Activated T-cell treated with anti-CD3 and anti-CD28 coated beads for 4 hours (primary cell): ENCODE measurements at places on chromosomes 16 and 17.

DNA sequence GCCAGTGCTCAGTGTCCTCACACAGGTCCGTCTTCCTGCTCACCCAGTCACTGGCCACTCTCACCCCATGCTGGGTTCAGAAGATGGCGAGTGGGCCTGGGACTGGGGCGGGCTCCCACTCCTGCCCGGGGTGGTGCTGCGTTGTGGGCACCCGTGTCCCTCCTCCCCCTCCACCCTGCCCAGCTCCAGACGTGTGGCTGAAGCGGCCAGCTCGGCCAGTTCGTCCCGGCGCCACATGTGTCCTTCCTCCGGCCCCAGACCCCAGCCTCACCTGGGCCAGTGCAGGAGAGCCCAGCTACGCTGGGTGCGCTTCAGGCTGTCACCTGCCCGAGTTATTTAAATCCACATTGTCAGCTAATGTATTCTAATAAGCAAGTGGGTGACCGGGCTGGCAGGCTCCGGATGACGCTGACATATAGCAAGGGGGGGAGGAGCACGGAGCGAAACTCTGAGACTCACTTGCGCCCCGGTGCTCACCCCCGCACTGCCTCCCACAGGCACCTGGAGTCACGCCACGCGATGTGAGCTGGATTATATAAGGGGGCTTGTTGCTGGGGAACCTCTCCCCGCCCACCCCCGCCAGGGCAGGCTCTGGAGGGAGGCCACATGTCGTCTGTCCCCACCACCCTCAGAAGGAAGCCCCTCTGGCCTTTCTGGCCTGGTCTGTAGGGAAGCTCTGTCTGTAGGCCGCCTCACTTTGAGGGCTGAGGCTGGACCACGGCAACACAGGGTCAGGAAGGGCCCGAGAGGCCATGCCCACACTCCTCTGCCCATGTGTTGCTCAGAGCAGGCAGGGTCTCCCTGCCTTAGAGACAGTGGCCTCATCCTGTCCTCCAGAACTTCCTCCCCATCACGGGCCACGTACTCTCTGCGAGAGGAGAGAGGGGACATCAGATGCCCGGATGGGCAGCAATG is 7.1 kb upstream of the BAIAP2 start:
- peak; percentile 37 for DNase-seq

GRCh38 chr16:85947230-85948137 is 48.5 kb downstream of the IRF8 start:
- DNase-seq = peak; percentile 29

GRCh38 chr17:60129164-60129563 is 20.6 kb upstream of the CA4 start:
- DNase-seq = no peak

DNA sequence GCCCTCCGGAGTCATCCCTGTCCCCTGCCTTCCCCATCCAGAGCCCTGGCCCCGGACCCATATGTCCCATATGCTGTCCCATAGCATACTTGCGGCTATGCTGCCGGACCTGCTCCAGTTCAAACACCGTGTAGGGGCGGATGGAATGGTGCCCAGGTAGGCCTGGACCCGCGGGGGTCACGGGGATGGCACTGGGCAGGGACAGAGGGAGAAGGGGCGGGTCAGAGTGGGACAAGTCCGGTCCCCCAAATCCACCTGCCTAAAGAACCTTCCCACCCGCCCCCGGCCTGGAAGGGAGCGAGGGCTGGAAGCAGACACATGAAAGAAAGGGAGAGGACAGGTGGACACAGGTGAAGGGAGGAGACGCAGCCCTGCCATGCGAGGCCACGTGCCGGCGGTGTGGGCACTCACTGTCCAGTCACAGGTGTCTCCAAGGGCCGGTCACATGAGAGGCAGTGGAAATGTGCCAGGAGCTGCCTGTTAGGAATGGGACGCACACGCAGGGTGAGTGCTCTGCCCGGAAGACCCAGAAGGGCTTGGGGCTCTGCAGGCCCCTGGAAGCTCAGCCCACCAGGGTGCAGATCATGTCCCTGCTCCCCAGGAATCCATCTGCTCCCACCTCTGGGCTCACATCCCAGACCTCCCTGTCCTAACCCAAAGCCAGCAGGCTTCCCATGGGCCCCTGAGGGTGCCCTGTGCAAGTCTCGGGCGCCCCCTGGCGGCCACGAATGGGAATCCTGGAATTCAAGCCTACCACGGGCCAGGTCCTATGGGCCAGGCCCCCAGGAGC is 14.0 kb downstream of the UBALD2 start:
- DNase-seq = peak; percentile 86

- DNase-seq = no peak
Observed at GRCh38 chr17:49995055-49995738, at the start of gene DLX3. Gene DLX3 (minus strand): TSS chr17:49995224. CDS start chr17:49994998, 226 bp downstream.

GRCh38 chr17:41894791-41895331 is 23.9 kb downstream of the ACLY start:
- DNase-seq = no peak

DNA sequence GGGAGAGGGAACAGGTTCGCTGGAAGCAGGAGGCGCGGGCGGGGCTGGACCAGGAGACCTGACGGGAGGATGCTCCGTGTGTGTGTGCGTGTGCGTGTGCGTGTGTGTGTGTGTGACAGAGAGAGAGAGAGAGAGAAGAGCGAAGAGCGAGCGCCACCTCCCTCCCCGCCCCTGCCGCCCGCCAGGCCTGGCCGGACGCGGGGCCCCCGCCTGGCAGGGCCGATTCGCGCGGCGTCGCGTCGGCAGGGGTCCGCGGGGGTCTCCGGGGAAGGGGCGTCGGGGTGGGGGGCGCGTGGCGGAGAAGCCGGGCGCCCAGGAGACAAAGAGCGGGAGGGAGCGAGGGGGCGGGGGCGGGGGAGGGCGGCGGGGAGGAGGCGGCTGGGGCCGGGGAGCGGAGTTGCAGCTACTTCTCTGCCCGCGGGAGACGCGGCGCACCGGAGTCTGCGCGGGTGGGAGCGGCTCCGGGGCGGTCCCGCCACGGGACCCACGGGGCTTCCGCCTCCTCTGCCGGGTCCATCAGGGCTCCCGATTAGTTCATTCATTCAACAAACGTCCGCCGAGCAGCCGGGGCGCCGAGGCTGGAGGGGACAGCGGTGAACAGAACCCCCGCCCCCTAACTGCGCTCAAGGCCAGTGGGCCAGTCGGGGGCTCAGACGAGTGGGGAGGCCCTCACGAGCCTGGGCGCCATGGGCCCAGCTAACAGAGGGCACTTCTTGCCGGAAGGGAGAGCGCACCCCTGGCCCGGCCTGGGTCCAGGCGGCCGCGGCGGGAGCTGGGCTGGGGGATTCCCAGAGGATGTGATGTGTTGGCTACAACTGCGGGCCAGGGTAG is at the start of gene SAMD14:
Gene SAMD14 (minus strand): TSS at position 433 of the 831 bp plus-strand sequence. CDS start 5,201 bp downstream, outside the sequence.
- DNase-seq = no peak

- DNase-seq = no peak
Observed at GRCh38 chr17:61219460-61219859, 180.2 kb upstream of the TBX2 start.

- no peak for DNase-seq
Observed at GRCh38 chr17:9195411-9195810, 174.1 kb downstream of the NTN1 start.

GRCh38 chr17:80265205-80266068 is 4.8 kb downstream of the RNF213 start:
- DNase-seq = no peak

DNA sequence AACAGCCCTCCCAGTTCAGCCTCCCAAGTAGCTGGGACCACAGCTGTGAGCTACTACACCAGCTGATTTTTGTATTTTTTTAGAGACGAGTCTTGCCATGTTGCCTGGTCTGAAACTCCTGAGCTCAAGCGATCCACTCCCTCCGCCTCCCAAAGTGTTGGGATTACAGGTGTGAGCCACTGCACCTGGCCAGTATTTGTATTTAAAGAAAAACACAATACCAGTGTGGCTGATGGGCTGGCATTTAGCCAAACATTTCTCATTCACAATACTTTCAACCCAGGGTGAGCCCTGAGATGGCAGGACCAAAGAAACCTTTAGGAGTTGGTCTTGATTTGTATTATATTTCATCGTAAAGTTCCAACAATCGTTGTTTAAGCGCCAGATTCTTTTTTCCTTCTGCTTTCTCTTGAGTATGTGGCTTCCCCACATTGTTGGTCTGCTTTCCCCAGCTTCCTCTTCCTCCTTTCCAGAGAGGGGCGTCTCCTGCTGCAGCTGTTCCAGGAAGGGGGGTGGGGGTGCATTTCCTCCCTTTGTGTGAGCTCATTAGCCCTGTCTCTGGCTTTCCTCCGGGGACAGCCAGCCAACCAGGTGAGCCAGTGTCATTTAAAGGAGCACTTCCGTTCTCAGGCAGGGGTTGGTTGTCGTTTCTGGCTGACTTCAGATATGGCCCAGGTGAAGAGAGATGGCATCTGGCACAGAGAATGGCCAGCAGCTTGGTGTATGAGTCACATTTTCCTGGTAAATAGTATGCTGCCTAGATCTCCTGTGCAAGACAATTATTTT is 79.9 kb downstream of the GPRC5B start:
- DNase-seq = peak; percentile 1

- no peak for DNase-seq
Observed at GRCh38 chr16:1141191-1141590, 11.7 kb upstream of the CACNA1H start.

GRCh38 chr17:81576621-81577277 is 24.6 kb upstream of the FAAP100 start:
- DNase-seq = no peak

GRCh38 chr16:4820652-4821051 is 18.2 kb upstream of the ROGDI start:
- no peak for DNase-seq

- no peak for DNase-seq
Observed at GRCh38 chr17:44191941-44192496, 5.2 kb downstream of the TMUB2 start.

GRCh38 chr17:51298508-51299371 is 38.4 kb downstream of the UTP18 start:
- DNase-seq = no peak

GRCh38 chr17:81246679-81247338 is 7.7 kb downstream of the NDUFAF8 start:
- DNase-seq = no peak

DNA sequence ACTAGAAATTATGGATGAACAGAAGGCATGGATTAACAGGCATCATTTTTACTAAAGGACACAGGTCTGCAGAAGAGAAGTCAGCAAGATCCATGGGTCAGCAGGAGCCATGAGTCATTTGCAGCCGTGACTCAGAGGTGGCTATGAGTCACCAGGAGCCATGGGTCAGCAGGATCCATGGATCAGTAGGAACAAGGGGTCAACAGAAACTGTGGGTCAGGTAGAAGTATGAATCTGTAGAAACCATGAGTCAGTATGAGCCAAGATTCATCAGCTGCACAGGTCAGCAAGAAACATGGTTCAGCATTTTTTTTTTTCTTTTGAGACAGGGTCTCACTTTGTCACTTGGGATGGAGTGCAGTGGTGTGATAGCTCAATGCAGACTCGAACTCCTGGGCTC is 58.2 kb upstream of the HS3ST4 start:
- no peak for DNase-seq

DNA sequence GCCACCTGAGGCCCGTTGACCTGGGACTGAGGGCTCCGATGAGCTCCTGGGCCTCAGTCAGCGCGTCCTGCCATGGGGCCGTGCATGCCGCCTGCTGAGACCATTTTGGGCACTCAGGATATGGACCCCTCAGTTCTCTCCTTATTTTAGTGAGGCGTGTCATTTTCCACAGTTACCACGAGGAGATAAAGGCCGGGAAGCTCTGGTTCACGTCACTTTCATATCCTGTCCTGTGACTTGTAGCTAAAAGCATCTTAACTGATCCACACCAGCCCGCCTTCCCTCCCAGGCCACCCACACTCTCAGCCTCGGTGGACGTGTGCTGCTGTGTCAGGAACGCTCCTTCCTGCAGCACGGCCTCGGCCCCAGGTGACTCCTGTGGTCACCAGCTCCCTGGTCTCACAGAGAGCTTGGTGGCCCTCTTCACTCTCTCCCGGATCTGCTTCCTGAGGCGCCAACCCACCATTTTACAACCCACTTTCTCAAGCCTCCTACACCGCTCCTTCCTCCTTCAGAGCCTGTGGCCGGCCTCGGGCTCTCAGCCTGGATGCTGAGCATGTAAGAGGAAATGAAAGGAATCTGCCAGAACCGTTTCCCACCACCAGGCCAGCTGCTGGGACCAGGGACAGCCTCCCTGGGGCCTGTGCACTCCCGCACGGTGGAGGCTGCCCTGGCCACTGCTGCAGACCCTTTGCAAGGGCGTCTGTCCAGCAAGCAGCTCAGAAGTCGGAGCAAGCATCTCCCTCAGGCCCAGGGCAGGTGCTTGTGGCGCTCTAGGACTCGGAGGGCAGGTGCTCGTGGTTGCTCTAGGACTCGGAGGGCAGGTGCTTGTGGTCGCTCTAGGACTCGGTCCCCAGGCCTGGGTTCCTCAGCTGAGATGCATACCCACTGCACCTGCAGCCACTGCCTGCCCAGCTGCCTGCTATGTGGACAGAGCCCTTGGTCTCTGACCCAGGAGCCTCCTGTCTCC is 23.9 kb upstream of the FASN start:
- no peak for DNase-seq

DNA sequence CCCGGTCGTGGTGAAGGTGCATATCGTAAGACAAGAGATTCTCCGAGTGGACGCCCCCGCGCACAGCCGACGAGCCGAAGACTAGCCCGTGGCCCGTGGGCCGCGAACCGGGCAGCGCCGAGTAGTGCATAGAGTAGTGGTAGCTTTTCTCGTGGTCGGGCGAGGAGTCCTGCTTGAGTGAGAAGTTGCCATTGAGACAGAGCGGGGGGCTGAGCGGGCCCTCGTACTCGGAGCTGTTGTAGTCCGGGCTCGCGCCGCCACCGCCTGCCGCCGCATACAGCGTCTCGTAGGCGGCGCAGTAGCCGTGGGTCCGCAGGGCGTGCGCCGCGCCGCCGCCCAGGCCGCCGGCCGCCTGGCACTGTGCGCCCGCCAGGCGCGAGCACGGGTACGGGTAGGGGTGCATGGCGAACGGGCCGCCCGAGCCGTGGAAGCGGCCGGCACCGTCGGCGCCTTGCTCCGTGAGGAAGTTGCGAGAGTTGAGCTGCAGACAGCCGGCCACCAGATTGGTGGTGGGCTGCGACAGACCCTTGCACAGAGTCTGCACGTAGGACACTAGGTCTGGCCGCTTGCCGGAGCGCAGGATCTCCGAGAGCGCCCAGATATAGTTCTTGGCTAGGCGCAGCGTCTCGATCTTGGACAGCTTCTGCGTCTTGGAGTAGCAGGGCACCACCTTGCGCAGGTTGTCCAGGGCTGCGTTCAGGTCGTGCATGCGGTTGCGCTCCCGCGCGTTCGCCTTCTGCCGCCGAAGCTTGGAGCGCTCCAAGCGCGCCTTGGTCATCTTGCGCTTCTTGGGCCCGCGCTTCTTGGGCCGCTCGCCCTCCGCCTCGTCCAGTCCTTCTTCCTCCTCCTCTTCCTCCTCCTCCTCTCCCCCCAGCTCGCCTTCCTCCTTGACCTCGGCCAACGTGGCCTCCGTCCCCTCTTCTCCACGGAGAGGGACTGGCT is 2.0 kb downstream of the NEUROD2 start:
- no peak for DNase-seq
